ENCODE measurements at places on chromosomes 7 and 10.

GRCh38 chr10:16519908-16520861 is 1.5 kb downstream of the C1QL3 start:
- DNase-seq, result peak; percentile 58

- no peak for DNase-seq
These were observed 21.8 kb downstream of the PALD1 start for GRCh38 chr10:70500368-70500767.

DNA sequence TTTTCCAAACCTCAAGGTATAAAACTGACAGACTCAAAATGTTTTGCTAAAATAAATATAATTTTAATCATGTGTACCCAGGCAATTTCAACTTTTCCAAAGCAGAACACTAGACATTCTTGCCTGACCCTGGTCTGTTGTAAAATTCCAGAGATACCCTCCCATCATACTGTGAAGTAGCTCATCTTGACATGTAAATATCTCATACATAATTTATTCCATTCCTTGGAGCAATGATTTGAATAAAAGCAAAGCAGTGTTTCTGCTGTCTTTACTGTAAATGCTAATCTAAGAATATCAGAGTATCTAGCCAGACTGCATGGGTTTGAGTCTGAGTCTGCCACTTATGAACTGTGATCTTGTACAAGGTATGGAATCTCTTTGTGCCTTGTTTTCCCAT is 68.9 kb downstream of the TES start:
- DNase-seq, result no peak

DNA sequence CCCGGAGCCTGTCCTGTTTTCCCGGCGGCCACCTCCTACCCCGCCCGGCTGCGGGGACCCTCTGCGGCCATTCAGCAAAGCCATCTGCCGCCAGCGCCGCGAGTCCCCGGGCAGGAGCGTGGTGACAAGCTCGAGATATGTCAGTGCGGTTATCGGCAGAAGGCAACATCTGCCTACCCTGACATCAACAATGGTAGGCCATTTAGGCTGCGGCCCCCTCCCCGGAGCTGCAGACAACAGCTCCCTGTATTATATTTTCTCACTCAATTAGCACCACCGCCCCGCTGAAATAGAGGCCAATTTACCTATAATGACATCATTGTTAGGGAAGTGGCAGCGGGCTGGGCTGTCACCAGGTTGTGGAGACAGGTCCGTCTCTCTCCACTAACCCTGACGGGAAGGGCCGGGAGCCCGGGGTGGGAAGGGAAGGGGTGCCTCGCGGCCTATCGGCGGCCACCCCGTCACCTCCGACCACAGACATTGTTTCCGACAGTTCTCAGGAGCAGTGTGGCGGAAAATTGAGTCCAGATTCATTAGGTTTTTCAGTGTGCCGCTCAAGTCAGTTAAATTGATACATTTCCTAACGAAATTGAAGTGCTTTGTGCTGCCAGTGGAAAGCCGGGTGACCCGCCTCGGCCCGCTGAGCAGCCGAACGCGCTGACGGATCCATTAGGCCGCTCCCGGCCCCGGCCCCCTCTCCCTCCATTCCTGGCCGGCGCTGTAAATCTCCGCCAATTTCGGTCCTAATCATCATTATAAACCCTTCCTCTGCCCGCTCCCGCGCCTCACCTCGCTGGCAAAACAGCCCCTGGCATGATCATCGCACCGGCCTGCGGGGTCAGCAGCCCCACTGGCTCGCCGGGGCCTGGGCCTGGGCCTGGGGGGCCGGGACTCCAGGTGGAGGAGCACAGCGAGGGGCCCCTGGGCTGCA is 43.0 kb downstream of the UNCX start:
- DNase-seq, result no peak

DNA sequence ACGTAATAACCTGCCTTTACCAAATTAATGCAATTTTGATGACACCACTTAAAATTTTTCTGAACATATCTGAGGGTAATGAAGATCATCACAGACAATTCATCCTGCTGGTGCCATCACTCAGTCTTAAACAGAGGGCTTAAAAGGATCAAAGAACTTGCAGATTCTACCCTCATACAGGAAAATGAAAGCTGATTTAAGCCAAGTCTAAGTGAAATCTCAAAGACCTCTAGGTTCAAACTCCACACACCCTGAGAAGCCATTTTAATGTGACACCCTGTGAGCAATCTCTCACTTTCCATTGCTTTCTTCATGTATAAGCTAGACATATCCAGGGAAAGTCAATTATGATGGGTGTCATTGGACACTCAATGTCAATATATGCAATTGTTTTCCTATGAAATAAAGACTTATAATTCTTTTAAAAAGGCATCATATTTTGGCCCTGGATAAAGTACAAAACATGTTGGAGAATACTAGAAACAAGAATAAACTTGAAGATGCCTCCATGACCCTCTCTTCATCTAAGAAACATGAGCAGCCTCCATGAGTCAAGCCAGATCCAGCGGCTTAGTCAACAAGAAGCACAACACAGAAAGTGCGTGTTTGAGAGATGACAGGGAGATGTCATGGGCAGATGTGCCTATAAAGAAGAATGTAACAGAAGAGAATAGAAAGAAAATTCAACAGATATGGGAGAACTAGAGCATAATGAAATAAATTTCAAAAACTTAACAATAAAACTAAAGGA is 291.9 kb downstream of the PARD3 start:
- DNase-seq, result no peak

DNA sequence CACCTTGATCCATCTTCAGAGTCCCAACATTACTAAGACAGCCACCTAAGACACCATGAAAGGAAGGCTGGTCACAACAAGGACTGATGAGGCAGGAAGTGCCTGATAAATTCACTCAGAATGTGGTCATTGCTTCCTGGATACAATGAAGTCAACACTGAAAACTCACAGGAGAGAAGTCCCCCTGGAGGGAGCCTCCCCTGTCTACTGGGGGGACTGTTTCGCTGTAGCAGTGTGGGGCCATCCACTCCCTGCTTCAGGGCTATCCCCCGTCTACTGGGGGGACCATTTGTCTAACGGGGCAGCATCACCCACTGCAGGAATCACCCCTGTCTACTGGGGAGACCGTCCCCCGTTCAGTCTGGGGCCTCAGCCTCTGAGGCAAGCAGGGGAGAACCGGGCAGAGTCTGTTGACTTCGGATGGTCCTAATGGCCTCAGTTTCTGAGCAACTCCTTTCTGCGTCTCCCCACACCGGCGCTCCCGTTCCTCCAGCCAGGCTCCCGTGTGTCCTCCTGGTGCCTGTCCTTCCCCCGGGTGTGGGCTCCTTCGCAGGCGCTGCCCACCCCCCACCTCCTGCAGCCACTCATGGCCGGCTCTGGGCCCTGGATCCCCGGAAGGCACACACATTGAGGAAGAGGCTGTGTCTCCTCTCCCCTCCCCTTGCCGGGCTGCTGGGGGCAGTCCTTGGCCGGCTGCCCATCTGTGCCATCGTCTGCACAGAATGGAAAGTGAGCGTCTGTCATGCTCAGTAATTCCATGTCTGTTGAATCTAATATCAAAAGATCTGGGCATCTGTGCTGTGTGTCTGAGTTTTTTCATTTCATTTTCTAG is 59.9 kb upstream of the DNAJB6 start:
- peak; percentile 62 for DNase-seq

DNA sequence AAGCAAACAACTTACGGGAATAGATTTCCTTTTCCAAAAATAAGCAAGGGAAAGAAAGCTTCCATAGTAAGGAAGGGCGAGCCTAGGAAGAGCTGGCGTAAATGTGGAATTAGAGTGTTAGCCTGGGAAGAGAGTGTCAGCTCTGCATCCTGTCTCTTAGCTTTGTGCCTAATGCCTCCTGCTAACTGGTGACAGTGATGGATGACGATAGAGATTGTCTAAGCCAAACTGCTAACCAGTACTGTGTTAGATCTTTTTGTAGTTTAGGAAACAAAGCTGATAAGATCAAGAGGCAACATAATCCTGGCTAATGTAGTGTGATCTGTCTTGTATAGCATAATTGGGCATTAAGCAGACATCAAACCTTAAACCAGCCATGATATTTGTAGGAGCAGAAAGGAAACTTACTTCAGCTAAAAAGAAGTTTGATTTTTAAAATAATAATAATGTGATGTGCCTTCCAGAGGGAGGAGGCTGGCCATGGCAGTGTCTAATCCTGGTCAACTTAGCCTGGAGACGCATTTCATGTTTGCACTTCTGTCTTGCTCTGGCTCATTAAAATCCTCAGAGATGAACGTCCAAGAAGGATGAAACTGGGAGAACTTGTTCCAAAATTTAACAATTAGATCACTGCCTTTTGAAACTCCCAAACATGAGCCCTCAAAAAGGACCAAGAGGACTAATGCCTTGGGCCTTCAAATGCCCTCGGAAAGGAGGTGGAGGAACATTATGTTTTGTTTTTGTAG is 85.1 kb downstream of the FAM204A start:
- no peak for DNase-seq

GRCh38 chr7:140714331-140715040 is 18.0 kb downstream of the NDUFB2 start:
- no peak for DNase-seq

- no peak for DNase-seq
These were observed 38.7 kb downstream of the CDK6 start for GRCh38 chr7:92797693-92798092.

- no peak for DNase-seq
These were observed 249.0 kb downstream of the C7orf25 start for GRCh38 chr7:42662862-42663261.

- DNase-seq, result peak; percentile 76
These were observed 161.2 kb downstream of the CELF2 start for GRCh38 chr10:11178606-11179515.

DNA sequence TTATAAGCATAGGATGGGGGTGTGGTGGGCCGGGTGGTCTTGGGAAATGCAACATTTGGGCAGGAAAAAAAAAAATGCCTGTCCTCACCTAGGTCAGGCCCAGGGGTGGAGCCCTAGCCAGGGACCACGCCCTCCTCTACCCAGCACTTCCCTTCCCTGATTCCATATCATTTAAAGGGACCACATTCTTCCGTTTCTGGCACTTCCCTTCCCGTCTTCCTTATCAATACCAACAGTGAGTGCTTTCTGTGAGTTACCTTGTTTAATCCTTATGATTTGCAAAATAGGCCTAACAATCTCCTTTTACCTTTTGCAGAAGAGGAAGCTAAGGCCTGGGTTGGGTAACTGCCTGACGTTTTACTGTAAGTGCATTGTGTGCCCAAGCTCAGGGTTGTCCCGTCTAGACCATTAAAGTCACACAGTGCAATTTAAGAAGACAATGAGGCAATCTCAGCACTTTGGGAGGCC is 16.7 kb upstream of the C10orf95 start:
- DNase-seq, result no peak

GRCh38 chr10:80382989-80383388 is 25.4 kb upstream of the PRXL2A start:
- peak; percentile 64 for DNase-seq

- peak; percentile 29 for DNase-seq
These were observed 55.6 kb downstream of the SLC16A9 start for GRCh38 chr10:59654007-59654406.

DNA sequence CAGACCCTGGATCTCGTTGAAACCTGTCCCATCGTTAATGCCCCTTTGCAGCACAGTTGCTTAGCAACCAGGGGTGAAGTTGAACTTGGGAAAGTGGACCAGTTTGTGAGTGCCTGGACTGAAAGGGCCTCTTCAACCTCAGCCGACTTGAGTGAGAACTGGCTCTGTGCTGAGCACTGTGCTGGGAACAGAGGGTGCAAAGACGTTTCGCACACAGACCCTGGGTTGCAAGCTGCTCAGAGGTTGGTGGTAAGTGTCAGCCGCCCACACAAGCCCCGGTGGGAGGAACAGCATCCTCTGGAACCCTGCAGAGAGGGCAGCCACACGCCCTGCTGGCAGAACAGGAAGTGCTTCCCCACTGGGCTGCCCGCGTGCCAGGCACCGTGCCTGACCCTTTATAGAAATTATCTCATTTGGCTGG is 89.2 kb downstream of the CARD11 start:
- no peak for DNase-seq

GRCh38 chr7:13633857-13634256 is 355.6 kb downstream of the ETV1 start:
- no peak for DNase-seq

DNA sequence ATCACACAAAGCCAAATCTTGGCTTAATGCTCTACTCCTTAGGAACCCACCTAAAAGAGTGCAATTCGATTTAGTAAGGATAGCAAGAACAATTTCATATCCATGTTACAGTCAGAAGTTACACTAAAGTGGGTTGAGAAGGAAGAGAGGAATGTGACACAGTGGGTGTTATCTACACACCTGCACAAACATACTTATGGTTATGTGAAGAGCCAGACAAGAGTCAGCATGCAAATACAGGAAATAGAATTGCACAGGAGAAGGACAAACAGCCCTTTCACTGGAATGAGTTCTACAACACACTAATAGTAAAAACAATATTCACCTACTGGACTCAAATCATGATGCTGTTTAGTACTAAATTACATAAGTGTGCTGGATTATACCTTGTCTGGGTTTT is 262.8 kb downstream of the DGKB start:
- no peak for DNase-seq
